ENCODE measurements at places on chromosomes 11 and 22.

DNA sequence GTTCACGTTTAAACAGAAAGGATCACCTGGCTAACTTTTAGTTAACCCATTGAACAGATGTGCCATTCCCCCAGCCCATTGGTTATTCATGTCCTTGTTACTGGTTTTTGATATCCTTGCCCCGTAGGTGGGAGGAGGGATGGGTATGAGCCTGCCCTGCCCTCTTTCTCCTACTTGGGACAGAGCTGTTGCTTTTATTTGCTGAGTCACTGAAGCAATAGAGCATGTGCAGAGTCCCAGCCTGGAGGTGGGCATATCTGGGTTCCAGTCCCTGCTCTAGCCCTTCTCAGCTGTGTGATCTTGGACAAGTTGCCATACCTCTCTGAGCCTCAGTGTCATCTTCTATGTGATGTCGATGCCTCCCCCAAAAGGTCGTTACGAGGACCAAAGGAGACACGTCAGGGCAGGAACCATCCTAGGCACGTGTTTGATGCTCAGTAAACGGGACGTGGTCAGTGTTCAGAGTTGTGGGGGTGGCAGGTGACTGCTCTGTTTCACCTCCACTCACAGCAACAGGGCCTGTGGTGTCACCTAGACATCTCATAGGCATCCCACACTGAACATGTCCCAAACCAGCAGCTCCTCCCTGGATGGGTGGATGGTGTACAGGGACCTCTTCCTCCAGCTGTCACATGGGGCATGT lies 61.0 kb downstream of the BMAL1 start:
- no peak for DNase-seq

GRCh38 chr11:114295676-114296604 lies at the start of gene NNMT:
Gene NNMT, plus strand, starts transcription at chr11:114296399. Its CDS starts 158 bp downstream, at chr11:114296557.
- peak; percentile 81 for DNase-seq

DNA sequence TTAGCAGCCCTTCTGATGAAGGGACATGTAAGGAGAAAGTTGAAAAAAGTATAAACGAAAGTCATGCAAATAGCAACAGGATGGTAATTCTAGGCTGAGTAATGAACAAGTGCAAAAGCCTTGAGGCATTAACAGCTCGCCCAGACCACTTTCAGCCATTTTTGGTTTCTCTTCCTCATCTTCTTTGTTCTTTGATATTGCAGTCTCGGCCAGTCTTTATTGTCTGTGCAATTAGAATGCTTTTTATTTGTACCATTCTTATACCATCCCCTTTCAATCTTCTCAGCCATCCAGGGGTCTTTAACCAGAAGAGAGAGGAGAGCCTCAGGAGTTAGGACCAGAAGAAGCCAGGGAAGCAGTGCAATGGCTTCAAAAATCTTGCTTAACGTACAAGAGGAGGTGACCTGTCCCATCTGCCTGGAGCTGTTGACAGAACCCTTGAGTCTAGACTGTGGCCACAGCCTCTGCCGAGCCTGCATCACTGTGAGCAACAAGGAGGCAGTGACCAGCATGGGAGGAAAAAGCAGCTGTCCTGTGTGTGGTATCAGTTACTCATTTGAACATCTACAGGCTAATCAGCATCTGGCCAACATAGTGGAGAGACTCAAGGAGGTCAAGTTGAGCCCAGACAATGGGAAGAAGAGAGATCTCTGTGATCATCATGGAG lies 7.3 kb downstream of the TRIM34 start:
- DNase-seq, result no peak

GRCh38 chr11:16911186-16911585 lies 103.0 kb downstream of the PLEKHA7 start:
- DNase-seq, result no peak

- peak; percentile 11 for DNase-seq
Observed at GRCh38 chr11:69357458-69358397, 63.8 kb downstream of the MYEOV start.

DNA sequence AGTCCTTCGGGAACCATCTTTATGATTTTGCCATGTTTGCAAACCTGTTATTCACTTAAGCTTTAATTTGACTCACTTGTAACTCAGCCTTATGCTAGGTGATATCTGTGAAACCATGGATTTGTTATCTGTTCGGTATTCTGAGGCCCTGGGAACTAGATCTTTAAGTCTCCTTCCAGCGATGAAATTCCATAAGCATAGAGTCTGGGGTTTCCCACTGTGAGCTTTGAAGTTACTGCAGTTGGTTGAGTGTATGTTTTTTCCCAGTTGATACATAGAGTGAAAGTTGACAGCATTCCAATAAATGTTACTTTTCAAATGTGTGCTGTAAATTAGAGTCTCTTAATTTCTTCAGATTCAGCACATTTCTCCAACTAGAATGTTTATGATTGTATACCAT lies 66.9 kb downstream of the TNRC6B start:
- DNase-seq, result no peak

- no peak for DNase-seq
Observed at GRCh38 chr11:67435031-67435726, 2.3 kb downstream of the PTPRCAP start.

DNA sequence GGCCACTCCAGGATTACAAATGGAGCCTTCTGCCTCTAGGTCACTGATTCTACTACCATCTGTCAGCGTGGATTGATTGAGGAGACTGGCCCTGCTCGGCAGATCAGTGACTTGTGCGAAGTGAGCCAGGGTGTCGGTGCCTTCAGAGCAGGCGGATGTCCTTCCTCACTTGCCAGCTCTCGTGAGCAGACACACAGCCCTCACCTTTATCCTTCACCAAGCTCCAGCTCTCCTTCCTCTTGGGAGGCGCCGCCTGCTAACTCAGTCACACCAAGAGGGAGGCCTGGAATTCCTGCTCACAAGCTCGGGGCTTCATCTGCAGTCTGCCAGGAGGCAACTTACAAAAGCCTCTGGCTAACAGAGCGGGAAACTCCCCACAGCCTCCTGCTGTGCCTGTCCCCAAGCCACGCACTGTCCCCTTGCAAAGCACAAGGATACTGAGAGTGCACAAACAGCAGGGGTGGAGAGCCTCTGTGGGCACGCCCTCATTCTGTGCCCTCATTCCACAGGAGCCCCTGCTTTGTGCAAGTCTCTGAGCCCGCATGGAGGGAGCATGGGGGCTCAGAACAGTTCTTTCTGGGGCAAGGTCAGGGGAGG lies 3.5 kb upstream of the TCF20 start:
- DNase-seq, result no peak

GRCh38 chr11:113526521-113526920 lies 51.3 kb upstream of the DRD2 start:
- DNase-seq, result no peak

DNA sequence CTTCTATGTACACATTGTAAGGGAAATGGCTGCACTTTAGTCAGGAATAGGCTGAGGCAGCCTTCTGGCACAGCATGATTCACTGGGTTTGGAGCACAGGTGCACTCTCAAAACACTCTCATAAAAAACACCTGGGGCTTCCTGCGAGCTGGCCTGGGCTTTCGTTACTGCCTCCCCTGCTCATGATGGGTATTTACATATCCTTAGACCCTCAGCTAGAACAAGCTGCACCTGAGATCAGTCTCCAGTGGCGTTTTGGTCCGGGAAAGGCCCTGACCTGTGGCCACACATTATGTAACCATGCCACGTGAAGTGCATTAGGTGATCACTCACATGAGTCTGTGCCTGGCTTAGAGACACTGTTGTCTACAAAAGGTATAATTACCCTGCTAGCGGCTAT lies 321.7 kb downstream of the TMEM135 start:
- DNase-seq, result no peak

DNA sequence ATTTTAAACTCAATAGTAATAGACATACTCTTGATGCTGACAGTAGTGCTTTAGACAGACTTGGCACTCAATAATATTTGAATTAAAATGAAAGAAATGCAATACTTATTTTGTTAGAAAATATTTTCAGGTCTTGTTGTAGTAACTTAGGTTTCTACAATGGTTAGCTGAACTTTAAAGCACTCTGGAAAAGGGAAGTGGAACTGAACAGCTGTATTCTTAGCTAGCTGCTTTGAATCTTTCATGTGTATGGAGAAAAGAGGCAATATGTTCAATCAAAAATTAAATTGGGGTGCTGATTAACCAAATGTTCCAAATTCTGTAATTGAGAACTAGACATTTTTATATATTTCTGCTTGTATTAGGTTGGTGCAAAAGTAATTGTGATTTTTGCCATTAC lies 517.9 kb upstream of the RAG2 start:
- no peak for DNase-seq

GRCh38 chr11:120054753-120055045 lies 83.2 kb downstream of the TRIM29 start:
- no peak for DNase-seq

DNA sequence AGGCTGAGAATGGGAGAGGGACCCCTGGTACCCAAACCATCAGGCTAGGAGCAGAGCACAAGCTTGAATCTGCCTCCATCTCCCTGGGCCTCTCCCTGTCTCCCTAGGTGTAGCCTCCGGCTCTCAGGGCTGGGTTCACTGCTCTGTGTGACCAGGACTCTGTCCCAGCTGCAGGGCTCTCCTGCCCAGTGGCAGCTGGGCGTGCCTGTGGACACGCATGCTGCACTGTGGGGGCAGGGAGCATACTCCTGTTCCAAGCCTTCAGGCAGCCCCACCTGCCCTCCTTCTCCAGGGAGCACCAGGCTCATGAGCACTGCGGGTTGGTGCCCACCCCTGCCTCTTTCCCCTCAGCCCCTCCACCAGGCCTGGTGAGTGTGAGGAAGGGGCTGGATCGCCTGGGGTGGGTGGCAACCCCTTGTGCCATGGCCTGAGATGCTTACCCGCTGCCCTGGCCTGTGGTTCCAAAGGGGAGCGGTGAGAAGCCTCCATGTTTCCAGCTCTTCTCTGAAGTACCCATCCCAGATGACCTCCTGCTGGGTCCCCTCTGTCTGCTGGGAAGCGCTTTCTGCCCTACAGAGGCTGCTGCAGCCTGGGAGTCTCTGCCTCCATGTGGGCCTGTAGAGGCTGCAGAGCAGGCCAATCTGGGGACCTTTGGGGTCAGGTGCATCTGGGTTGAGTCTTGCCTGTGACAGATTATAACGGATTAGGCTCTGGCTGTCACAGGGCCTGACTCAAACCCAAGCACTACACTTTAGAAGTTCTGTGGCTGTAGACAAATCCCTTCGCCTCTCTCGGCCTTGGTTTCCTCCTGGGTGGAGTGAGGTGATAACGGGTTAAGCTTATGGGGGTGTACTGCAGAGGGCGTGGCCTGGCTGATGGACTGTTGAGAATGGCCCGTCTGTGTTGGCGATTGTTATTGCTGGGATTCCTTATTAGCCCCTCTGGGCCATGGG lies 43.7 kb downstream of the WNT11 start:
- no peak for DNase-seq

- DNase-seq, result no peak
Observed at GRCh38 chr11:44916801-44917385, 33.8 kb downstream of the TP53I11 start.

DNA sequence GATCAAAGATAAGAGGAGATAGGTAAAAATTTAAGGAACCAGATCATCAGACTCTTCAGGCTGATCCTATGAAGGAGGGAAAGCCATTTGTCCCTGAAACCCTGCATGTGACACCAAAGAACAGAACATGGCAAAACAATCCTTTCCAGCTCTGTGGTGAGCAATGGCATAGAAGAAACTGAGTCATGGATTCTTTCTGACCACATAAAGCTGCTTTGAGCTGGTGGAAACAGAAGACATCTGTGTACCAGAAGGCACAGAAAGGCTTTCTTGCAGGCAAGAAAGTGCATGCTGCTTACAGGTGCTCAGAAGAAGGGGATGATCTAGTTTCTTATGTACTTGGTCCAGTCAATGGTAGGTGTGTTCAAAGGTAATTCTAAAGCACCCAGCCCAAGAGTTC lies 45.0 kb upstream of the APOA1 start:
- DNase-seq, result no peak

DNA sequence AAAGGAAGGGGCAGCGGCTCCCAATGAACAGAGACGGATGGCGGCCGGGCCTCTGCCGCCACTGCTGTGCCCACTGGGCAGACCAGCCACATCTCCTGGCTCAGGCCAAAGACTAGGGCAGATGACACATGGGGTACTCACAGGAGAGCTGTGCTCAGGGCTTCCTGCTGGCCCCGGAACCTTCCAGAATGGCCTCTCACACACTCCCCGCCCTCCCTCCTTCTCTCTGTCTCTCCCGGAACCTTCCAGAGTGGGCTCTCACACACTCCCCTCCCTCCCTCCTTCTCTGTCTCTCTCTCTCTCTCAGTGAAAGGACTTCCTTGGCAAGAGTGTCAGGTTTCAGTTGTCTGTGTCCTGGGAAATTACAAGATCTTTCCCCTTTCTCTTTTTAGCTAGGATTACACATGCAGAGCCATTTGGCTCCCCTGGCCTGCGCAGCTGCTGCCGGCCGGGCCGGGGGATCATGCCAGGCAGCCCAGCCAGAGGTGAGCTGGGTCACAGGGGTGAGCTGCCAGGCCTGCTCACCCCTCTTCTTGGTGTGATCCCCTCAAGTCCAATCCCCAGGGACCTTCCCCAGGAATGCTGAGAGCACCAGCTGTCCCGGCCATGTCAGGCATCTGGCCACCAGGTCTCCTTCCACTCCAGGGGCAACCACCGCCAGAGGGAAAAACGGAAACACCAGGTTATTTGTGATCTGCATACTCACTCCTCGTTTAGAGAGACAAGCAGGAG lies 45.3 kb upstream of the ADA2 start:
- peak; percentile 79 for DNase-seq

- DNase-seq, result no peak
Observed at GRCh38 chr11:28760676-28761390, 652.6 kb downstream of the METTL15 start.

GRCh38 chr11:84564180-84564866 lies 1062.8 kb downstream of the DLG2 start:
- no peak for DNase-seq

- DNase-seq, result peak; percentile 58
Observed at GRCh38 chr11:118002541-118003423, 16.6 kb downstream of the IL10RA start.

DNA sequence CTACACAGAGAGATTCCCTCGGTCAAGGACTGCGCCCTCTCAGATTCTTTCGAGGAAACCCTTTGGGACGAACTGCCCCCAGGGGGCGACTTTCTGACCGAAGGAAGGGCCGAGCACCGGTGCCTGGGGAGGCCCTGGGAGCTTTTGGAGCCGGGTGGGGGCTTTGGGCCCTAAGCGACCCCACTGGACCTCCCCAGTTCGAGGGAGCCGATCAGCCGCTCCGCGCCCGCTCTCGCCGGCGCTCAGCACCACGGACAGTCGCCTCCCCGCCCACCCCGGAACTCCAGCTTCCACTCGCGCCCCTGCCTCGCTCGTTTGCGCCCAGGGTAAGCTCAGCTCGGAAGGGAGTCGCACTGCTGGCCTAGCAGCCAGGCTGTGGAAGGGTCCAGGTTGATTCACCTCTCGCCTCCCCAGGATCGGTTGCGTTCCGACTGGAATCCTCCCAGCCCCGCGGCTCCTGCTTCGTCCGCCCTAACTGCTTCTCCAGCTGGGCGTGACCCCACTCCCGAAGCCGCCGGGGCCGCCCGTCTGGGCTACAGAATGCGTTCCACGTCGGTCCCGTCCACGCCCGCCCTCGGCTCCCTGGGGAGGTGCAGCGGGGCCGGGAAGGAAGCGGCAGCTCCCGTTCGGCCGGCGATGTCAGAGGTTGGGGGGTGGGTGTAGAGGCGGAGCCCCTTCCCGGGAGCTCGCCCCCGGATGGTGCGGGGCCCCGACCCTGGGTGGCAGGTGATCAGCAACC lies 428 bp downstream of the SCN3B start:
- DNase-seq, result peak; percentile 68

GRCh38 chr11:116415095-116415494 lies 357.7 kb downstream of the BUD13 start:
- DNase-seq, result peak; percentile 80

Measured in femur (tissue), 1 donor.